ENCODE measurements at places on chromosomes 7 and 10. TPM values are rescaled to one million over a fixed set of nuclear protein-coding genes. Genes with fewer than 3 reads are reported as not detected.

Gene ZCWPW1
- total RNA-seq: 2.6 TPM

Gene PILRA
- total RNA-seq: 9.8 TPM

Gene PTPRZ1
- not detected for total RNA-seq

DNA sequence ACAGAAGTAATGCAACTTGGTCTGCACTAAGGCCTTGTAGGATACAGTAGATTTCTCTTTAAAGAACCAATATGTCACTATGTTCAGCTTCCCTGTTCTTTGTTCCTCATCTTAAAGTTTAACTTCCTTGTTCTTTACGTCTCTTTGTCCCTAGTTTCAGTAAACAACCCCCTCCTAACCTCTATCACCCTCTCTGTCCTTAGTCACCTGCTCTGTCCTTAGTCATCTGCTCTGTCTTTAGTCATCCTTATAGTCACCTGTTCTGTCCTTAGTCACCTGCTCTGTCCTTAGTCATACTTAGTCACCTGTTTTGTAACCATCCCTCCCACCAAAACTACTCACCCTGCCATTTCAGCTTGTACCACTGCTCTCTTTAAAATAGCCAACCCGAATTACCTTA is 144.6 kb upstream of the TMEM106B start:
- no peak for DNase-seq

DNA sequence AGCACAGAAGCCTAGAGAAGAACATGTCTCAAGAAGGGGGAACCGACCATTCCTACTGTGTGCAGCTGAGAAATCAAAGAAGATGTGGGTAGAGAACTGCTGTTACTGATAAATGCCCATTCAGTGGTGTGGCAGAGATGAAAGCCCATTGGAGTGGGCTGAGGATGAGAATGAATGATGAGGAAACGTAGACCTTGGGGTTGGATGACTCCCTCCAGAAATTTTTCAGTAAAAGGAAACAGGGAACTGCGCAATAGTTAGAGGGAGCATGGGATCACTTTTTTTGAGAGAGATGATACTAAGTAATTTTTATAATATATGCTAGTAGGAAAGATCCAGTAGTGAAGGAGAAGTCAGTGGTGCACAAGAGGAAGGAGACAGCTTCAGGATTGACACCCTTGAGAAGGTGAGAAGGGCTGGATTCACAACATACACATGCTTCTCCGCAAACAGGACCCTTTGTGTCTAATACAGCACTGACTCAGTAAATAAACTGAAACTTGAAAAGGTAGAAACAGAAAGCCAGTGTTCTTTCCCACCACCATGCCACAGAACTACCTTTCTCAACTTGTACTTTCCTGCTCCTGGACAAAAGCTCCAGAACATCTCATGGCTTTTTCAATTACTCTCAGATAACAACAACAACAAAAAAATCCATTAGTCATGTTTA is 104.7 kb upstream of the IL6 start:
- no peak for DNase-seq

DNA sequence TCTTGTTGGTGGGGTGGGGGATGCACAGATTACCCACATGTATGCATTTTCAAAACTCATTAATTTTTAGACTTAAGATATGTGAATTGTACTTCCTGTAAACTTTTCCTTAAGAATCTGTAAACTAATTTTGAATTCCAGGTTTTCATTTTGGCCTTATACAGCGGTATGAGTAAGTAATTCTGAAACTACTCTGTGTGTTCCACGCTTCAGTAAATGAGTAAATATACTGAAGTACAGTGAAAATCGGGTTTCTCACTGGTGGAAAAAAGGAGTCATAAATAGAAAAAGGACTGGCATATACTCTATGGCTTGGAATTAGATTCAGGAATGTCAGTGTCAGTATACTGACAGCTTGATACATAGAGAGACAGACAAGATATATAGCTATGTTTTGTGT is 72.8 kb downstream of the CTTNBP2 start:
- DNase-seq: no peak

DNA sequence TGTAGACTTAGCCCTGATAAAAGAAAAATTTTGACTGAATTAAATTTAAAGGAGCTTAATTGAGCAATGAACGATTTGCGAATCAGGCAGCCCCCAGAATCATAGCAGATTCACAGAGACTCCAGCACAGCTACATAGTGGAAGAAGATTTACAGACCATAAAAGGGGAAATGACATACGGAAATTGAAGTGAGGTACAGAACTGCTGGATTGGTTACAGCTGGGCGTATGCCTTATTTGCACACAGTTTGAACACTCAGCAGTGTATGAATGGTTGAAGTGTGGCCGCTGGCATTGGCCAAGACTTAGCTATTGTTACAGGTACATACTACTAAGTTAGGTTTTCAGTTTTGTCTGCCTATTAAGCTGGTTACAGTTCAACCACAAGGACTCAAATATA is 433.5 kb upstream of the CELF2 start:
- DNase-seq: no peak

DNA sequence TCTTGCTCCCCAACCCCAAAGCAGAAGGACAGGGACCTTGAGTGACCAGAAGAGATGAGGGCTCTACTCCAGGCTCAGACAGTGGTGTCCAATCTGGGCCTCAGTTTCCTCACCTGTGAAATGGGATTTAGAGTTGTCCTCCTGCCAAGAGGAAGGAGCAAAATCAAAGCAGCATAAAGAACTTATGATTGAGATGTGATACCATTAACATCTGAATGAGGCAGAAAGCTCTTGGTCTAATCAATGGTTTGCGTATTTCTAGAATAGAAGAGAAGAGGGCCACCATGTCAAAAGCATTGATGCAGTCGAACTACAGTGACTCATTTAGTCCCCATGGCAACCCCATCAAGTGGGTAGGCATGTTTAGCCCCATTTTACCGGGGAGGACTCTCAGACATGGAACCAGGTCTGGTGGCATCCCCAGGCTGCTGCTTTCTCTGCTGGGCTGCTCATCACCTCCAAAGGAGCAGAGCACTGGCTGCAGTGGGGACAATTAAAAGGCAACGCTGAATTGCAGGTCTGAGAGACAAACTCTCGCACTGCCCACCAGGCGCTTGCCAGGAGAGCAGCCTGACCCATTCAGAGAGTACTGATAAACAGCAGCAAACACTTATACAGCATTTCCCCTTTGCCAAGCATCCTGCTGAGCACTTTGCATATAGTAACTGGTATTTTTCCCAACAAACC is 175.9 kb downstream of the NEURL1 start:
- no peak for DNase-seq

GRCh38 chr10:72204724-72205123 is 11.1 kb upstream of the ANAPC16 start:
- DNase-seq: no peak

- no peak for DNase-seq
These were observed 293.7 kb downstream of the BBS9 start for GRCh38 chr7:33422825-33423645.

GRCh38 chr7:249989-250388 is 40.0 kb upstream of the FOXL3 start:
- DNase-seq: no peak

DNA sequence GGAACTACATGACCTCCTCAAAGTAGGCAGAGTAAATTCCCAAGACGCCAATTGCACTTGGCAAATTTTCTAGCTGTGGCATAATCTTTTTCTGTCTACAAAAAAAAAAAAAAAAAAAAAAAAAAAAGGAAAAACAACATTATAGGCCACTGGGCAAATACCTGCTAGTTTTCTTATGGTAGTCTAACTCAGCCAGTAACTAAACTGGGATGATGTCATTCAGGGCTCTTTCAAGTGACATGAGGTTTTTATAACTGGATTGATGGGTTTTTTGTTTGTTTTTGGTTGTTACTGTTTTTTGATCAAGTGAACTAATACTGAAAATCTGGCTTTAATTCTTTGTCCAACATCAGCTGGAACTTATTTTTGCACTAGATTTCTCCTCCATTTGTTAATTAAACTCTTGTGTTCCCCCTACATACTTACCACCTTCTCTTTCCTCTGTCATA is 7.4 kb upstream of the VIM start:
- DNase-seq: no peak

GRCh38 chr10:79375321-79376077 is 28.2 kb downstream of the PPIF start:
- DNase-seq: no peak

GRCh38 chr10:98030991-98031431 is 590 bp upstream of the CRTAC1 start:
- no peak for DNase-seq

- DNase-seq: no peak
These were observed 115.7 kb upstream of the NANOS1 start for GRCh38 chr10:118913825-118914224.

- no peak for DNase-seq
These were observed 140.6 kb upstream of the KMT2E start for GRCh38 chr7:104873401-104873800.
